NCI-H2227 treated with DMSO at 0.1 percent for 48 hours (cell line): ENCODE measurements at places on chromosomes 5 and 9.

DNA sequence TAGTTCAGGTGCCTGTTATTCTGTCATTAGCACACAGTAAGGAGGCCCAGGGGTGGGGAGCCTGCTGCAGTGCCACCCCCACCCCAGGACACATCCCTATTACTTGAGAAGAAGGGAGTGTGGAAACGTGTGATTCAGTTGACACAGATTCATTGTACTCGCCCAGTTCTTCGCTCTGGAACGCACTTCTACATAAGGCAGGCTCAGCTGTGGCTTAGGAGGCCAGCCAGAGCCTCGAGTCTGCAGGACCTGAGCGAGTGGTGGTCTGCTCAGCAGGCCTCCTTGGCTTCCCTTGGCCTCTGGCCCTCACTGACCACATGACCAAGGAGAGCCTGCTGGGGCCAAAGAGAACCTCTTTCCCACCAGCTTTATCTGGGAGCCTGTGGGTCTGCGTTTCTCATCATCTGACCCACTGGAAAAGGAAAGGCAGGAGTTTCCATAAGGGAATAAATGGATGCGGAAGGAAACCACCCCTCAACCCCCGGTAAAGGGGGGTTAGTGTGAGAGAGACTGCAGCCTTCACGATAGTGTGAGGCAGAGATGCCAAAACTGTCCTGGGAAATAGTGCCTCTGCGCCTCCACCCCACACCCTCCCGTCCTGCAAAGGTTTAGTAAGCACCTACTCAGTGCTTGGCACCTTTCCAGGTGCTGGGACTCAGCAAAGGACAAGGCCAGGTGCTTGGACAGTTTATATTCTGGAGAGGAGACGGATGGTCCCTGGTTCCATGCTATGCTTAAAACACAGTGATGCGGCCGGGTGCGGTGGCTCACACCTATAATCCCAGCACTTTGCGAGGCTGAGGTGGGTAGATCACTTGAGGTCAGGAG lies 73.7 kb downstream of the PPARGC1B start:
- no peak for DNase-seq

GRCh38 chr9:137757613-137758029 lies 120.0 kb upstream of the CACNA1B start:
- DNase-seq, result no peak

DNA sequence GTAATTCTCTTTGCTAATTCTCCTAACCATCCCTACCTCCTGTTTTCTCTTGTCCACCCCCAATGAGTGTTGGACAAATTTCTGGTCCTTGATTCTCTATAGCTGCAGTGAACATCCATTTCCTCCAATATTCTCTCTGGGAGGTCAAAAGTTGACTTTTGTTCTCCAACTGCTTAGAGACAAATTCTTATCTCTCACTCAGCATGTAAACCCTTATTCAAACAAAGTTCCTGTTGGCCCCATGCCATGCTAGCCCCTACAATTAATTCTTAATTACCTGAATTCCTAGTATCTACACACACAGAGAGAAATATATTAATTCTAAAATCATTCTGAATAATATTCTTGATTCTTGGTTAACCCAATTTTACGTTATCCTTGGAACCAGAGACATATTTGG lies 472.9 kb upstream of the ACTBL2 start:
- no peak for DNase-seq

DNA sequence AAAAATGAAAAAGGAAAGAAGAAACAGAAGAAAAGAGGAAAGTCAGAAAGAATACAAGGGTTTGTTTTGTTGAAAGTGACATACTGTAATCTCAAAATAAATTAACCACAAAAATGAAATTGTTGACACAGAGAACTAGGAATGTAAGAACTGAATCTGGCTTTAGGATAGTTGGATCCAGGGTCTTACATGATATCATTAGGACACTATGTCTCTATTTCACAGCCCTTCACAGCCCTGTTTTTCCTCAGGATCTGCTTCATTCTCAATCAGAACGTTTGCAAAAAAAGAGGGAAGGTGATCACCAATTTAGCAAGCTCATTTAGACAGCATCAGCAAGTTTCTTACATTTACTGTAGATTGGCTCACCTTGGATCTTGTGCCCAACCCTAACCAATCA lies 188.5 kb upstream of the NREP start:
- DNase-seq, result no peak

DNA sequence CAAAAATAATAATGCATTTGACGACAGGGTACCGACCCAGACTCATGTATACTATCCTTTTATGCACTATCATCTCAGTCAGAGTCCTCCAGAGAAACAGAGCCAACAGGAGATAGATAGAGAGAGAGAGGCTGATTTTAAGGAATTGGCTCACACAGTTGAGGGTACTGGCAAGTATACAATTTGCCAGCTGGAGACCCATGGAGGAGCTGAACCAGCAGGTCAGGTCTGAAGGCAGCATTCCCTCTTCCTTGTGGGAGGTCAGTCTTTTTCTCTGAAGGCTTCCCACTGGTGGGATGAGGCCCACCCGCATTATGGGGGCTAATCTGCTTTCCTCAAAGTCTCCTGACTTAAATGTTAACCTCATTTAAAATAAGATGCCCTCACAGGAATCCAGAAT lies 17.3 kb upstream of the MED10 start:
- no peak for DNase-seq

GRCh38 chr5:124124711-124125229 lies 612.8 kb downstream of the CSNK1G3 start:
- no peak for DNase-seq

GRCh38 chr9:84062538-84062937 lies 81.9 kb downstream of the RMI1 start:
- DNase-seq, result no peak

- no peak for DNase-seq
Observed at GRCh38 chr5:65113771-65114170, 345.0 kb downstream of the CWC27 start.

DNA sequence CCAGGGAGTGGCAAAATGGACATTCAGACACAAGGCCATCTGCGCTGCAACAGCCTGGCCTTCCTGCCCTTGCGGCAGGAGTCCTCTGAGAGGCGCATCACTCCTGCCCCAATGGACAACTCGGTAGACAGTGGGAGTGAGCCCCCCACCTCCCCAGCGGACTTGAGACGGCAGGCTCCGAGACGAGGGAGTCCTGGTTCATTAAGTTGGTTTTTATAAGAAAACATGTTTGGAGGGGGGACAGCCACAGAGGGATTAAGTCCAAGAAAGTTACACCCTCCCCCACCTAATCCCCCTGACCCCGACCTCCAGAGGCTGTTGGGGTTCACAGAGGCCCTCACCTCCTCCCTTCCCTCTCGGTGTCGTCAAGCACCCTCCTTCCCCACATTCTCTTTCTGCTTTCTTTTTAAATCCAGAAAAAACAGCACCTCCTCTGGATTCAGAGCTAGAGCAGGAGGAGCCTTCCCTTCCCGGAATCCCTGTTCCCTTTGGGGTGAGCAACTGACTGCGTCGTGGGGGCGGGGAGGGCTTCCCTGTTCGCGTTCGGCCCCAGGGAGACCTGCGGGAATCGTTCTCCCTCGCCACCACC lies 1.8 kb upstream of the EGR1 start:
- peak; percentile 55 for DNase-seq

DNA sequence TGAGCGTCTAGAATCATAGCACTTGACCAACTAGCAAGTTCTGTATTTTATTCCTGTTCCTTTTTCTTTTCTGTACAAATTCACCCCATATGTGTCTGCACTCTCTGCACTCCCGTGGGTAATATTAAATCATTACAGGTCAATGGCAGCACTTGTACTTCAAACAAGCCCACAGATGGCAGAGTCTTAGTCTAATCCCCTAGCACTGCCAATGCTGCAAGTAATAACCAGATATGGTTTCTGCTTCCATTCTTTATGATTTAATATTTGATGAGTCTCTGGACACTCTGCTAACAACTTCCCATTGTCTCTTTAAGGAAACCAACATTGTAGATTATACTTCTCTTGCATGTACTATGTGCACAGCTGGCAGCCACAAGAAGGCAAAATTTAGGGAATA lies 343.8 kb upstream of the CHD1 start:
- DNase-seq, result no peak

DNA sequence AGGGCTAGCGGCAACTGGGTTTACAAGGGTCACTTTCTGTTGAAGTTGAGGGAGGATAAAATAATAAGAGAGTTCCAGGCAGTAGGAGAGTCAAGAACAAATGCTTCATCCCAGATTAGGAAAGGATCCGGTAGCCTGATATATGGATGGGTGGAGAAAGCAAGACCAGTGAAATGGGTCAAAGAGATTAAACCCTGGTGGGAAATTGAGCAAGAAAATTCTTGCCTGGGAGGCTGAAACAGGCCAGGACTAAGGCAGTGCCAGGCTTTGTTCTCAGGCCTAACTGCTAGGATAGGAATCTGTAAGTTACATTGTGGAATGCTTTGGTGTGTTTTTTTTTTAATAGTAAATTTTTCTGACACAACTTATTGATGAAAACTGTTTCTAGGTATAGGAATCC lies 257.4 kb upstream of the RFX3 start:
- DNase-seq, result no peak

DNA sequence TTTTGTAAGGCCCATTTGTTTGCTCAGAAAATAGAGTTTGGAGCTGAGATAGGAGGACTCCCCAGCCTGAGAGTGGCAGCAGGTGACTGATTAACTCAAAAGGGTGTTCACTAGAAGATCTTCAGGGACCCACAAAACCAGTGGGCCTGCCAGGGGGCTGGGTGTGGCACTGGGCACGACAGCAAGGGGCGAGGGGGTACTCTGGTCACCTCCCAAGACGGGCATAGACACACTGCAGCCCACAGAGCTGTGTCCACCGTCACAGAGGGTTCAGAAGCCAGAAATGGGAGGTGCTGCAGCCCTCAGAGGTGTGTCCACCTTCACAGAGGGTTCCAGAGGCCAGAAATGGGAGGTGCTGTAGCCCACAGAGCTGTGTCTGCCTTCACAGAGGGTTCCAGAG lies 75.6 kb upstream of the CACNA1B start:
- DNase-seq, result no peak

- no peak for DNase-seq
Observed at GRCh38 chr9:86115886-86116285, 16.5 kb upstream of the GOLM1 start.

- no peak for DNase-seq
Observed at GRCh38 chr5:149013796-149014195, 49.1 kb downstream of the SH3TC2 start.

DNA sequence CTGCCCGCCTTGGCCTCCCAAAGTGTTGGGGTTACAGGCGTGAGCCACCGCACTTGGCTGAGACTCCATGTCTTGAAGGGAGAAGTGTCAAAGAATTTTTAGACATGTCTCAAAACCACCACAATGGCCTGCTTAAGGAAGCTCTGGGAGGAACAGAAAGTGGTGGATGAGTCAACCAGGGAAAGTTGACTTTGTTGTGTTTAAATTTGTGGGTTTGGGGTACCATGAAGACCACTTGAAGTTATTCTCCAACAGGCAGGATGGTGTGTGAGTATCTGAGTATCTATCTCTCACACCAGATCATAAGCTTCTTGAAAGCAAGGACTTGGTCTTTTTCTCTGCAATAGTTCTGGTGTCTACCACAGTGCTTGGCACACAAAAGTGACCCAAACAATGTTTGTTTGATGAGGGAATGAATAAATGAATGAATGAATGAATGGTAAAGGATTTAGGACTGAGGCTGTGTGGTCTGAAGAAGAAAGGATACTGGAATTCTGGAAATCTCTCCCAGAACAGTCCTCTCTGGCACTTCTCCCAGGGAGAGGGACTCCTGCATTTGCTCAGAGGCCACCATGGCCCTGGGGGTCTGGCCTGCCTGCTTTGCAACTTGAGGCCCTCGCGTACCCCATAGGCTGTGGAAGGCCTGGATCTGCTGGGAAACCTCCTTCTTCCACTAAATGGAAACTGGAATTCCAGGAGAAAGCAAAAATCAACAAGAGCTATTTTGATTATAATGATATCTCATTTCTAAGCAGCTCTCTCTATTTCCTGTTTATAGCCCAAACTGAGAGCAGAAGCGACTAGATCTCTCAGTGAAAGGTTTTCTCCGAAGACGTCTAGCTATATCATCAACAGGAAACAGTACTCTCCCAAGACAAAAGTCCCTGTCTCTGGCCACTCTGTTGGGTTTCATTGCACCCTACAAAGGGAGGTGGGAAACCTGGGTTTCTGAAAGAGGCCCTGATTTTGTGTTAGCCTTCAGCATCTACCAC lies 187.9 kb downstream of the PALM2AKAP2 start:
- no peak for DNase-seq

GRCh38 chr5:125452991-125453390 lies 706.6 kb upstream of the ZNF608 start:
- no peak for DNase-seq

DNA sequence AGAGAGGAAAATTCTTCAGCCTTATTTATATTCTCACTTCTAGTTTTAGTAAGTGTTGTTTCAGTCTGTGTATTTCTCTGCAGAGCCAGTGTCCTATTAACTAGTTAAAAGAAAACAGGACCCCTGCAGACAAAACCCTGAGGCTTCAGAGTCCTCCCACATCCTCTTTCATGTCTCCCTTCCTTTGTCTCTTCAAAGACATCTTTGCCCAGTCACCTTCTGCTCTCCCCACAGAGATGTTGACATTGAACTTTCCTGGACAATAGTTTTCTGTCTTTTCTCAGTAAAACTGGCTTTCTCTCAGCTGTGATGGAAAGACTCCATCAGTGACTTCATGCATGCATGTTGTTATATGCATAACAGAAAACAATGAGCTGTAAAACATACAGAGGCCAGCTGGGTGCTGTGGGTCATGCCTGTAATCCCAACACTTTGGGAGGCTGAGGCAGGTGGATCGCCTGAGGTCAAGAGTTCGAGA lies 20.2 kb downstream of the GRAMD2B start:
- no peak for DNase-seq

GRCh38 chr9:127451608-127451857 lies 223 bp downstream of the LRSAM1 start:
- DNase-seq, result peak; percentile 66

GRCh38 chr5:127820910-127821553 lies 117.8 kb downstream of the CCDC192 start:
- DNase-seq, result no peak

- no peak for DNase-seq
Observed at GRCh38 chr5:74262544-74263207, 377.9 kb downstream of the ENC1 start.

- DNase-seq, result no peak
Observed at GRCh38 chr5:164175083-164175482, 669.7 kb downstream of the MAT2B start.

GRCh38 chr5:170363671-170364070 lies 25.5 kb downstream of the KCNMB1 start:
- DNase-seq, result no peak

DNA sequence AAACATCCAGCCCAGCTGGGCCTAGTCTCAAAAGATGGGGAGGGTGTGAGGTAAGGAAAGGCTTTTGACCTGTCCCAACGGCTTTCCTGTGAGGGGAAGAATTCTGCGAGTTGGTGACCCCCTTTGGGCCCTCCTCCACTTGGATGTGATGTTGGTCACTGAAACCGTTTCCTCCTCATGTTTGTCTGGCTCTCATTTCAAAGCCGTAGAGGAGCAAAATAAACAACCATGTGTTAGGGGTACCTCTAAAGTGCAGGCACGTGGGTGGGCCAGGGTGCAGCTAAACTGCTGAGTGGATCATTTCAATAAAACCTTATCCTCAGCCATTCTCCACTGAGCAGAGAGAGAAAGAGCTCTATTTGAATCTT lies 84.3 kb upstream of the MELK start:
- no peak for DNase-seq

- DNase-seq, result no peak
Observed at GRCh38 chr9:88915916-88916315, 75.4 kb upstream of the S1PR3 start.
